Heart right ventricle (tissue), 16 donors: ENCODE measurements at places on chromosomes 3 and 15. TPM values are rescaled to one million over a fixed set of nuclear protein-coding genes. Genes with fewer than 3 reads are reported as not detected.
A peak's percentile ranks its signal among the peaks of the same experiment; 100 is the strongest.

DNA sequence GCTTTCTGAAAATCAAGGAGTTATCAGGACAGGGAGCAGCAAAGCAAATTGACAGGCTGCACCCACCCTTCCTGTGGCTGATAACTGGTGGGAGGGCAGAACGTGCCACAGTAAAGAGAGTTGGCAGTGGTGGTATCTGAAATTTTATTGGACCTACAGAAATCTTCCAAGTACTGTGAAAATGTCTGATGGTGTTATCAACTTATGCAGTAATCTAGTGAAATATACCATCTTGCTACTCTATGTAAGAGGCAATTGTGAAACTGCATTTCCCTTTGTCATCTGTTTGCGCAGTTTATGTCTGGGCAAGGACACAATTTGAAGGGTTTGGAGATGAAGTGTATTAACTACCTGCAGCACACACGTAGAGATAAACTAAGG, 1.5 kb downstream of the PLCL2 start:
- no peak for DNase-seq
- peaks cover 19% of the 10 kb centered on the region for H3K4me1 ChIP-seq
- no peaks in the 10 kb centered on the region for H3K36me3 ChIP-seq
- H3K27ac ChIP-seq: peak overlapping the region; percentile 92
- H3K27me3 ChIP-seq: no peaks in the 10 kb centered on the region

- no peaks in the 10 kb centered on the region for H3K36me3 ChIP-seq
- no peak overlapping the region for H3K4me3 ChIP-seq
- H3K27me3 ChIP-seq: no peaks in the 10 kb centered on the region
- no peak for DNase-seq
Measured at GRCh38 chr3:181561139-181562031, 150.3 kb upstream of the SOX2 start.

CKMT1B gene
- total RNA-seq: not detected

GRCh38 chr15:70062321-70062956, 35.3 kb downstream of the TLE3 start:
- no peak overlapping the region for H3K27ac ChIP-seq
- H3K4me1 ChIP-seq: peaks cover 12% of the 10 kb centered on the region

DNA sequence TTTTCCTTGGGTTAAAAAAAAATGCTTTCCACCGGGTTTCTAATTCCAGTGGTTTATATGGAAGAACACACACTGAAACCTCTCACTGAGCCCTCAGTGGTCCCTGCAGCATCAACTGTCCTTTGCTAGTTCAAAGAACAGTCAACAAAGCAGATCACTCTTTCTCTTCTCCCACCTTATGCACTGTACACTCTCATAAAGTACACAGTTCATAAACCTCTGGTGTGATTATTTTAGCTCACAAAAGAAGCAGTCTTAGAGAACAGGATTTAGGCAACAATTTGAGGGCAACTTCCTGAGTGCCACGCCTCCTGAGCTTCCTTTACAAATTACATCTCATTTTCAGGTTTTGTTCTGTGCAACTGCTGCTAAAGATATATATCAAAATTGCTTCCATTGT, 728.4 kb upstream of the GOLIM4 start:
- no peaks in the 10 kb centered on the region for H3K27me3 ChIP-seq
- H3K4me3 ChIP-seq: no peak overlapping the region
- H3K4me1 ChIP-seq: no peaks in the 10 kb centered on the region
- no peaks in the 10 kb centered on the region for H3K36me3 ChIP-seq
- no peak overlapping the region for H3K27ac ChIP-seq
- no peak for DNase-seq

GRCh38 chr3:113218681-113219045, 7.3 kb downstream of the BOC start:
- no peak overlapping the region for H3K27ac ChIP-seq
- no peaks in the 10 kb centered on the region for H3K27me3 ChIP-seq

BFSP2 gene
- not detected for total RNA-seq

- H3K27ac ChIP-seq: no peak overlapping the region
- peaks cover 11% of the 10 kb centered on the region for H3K4me1 ChIP-seq
- no peak for DNase-seq
- H3K4me3 ChIP-seq: peak overlapping the region; percentile 37
- H3K36me3 ChIP-seq: no peaks in the 10 kb centered on the region
Measured at GRCh38 chr3:119810018-119810435, 28.1 kb downstream of the NR1I2 start.

TMEM62 gene
- total RNA-seq: 11.8 TPM

LRTM1 gene
- total RNA-seq: not detected

- H3K27ac ChIP-seq: no peak overlapping the region
- DNase-seq: no peak
- H3K27me3 ChIP-seq: no peaks in the 10 kb centered on the region
- peaks cover 7% of the 10 kb centered on the region for H3K4me1 ChIP-seq
Measured at GRCh38 chr3:105927741-105928140, 58.9 kb upstream of the CBLB start.

GRCh38 chr15:85772668-85773067, 22.1 kb downstream of the KLHL25 start:
- H3K4me3 ChIP-seq: no peak overlapping the region
- no peaks in the 10 kb centered on the region for H3K36me3 ChIP-seq
- H3K27me3 ChIP-seq: no peaks in the 10 kb centered on the region
- peaks cover 31% of the 10 kb centered on the region for H3K4me1 ChIP-seq
- peak overlapping the region; percentile 50 for H3K27ac ChIP-seq
- DNase-seq: no peak

- H3K4me1 ChIP-seq: no peaks in the 10 kb centered on the region
- H3K4me3 ChIP-seq: no peak overlapping the region
- DNase-seq: no peak
- no peaks in the 10 kb centered on the region for H3K27me3 ChIP-seq
- no peak overlapping the region for H3K27ac ChIP-seq
- H3K36me3 ChIP-seq: no peaks in the 10 kb centered on the region
Measured at GRCh38 chr15:74146277-74146800, 16.0 kb downstream of the ISLR2 start.

- no peaks in the 10 kb centered on the region for H3K27me3 ChIP-seq
- no peak for DNase-seq
- no peaks in the 10 kb centered on the region for H3K4me1 ChIP-seq
- H3K36me3 ChIP-seq: no peaks in the 10 kb centered on the region
- H3K4me3 ChIP-seq: no peak overlapping the region
Measured at GRCh38 chr3:55673764-55674163, 186.7 kb upstream of the WNT5A start.

FBN1 gene
- total RNA-seq: 36.4 TPM

DNA sequence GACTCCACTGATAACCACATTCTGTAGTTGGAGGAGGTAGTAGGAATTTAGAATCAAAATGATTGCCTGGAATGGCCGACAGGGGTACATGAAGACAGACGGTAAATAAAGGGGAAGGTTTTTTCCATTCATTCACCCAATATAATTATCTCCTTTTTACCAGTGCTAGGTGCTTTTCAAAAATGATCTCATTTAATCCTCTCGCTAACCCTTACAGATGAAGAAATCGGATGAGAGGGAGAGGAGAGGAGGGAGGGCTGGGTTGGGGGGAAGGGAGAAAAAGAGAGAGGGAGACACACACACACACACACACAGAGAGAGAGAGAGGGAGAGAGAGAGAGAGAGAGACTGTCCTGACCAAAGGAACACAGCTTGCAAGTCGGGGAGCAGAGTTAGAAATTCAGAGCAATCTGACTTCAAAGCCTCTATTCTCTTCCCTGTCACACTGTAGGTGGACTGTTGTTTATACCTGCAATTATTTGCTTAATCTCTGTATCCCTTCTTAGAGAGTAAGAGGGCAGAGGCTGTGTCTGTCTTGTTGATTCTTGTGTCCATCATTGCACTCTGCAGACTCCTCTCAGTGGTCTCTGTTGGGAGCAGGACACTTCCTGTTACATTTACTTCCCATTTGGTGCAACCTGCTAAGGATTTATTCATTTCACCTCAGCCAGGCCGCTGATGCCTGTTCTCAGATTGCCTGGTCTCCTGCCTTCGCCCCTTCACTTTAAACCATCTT, 18.7 kb upstream of the PAQR9 start:
- H3K4me1 ChIP-seq: peaks cover 12% of the 10 kb centered on the region
- no peak for DNase-seq
- no peaks in the 10 kb centered on the region for H3K36me3 ChIP-seq
- no peak overlapping the region for H3K4me3 ChIP-seq
- H3K27ac ChIP-seq: no peak overlapping the region
